ENCODE measurements at places on chromosomes 4 and X. TPM values are rescaled to one million over a fixed set of nuclear protein-coding genes. Genes with fewer than 3 reads are reported as not detected.

Gene DDX3X
- total RNA-seq: 216 TPM

GRCh38 chrX:13250826-13251580 is 68.8 kb downstream of the ATXN3L start:
- no peak for DNase-seq

Gene PDCL2
- not detected for total RNA-seq

Gene ADAM29
- total RNA-seq: not detected

Gene EIF2S3
- 98.0 TPM for total RNA-seq

- no peak for DNase-seq
Measured at GRCh38 chr4:71855944-71856343, 72.1 kb upstream of the GC start.
